T-cell (primary cell): ENCODE measurements at places on chromosomes 12 and 14.
A peak's percentile ranks its signal among the peaks of the same experiment; 100 is the strongest.

DNA sequence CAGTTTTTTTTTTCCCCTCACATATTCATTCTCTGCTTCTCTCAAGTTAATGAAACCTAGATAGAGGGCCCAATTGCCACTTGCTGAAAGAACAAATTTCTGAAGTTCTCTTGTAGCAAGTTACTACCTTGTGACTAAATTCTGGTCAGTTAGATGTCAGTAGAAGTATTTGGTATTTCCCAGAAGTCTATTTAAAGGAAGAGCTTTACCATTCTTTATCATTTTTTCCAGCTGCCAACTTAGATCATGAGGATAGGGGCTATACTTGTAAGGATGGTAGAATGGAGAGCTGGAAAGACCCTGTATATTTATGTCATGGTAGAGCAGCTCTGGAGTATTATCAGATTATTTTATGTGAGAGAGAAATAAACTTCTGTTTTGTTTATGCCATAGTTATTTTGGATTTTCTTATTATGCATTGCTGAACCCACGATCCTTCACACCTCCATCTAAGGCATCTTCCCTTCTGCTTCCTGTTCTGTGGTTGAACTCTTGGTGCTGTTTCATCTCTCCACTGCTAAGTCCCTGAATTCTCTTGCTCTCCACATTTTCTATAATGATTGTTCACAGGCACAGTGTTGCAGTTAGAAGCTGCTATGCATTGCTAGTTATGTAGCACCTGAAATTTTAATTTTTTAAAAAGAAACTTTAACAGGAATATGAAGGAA is 25.9 kb downstream of the FUT8 start:
- H3K27ac ChIP-seq, result no peak overlapping the region
- H3K4me3 ChIP-seq, result no peak overlapping the region
- DNase-seq, result no peak
- H3K27me3 ChIP-seq, result no peaks in the 10 kb centered on the region
- peaks cover 10% of the 10 kb centered on the region for H3K4me1 ChIP-seq

DNA sequence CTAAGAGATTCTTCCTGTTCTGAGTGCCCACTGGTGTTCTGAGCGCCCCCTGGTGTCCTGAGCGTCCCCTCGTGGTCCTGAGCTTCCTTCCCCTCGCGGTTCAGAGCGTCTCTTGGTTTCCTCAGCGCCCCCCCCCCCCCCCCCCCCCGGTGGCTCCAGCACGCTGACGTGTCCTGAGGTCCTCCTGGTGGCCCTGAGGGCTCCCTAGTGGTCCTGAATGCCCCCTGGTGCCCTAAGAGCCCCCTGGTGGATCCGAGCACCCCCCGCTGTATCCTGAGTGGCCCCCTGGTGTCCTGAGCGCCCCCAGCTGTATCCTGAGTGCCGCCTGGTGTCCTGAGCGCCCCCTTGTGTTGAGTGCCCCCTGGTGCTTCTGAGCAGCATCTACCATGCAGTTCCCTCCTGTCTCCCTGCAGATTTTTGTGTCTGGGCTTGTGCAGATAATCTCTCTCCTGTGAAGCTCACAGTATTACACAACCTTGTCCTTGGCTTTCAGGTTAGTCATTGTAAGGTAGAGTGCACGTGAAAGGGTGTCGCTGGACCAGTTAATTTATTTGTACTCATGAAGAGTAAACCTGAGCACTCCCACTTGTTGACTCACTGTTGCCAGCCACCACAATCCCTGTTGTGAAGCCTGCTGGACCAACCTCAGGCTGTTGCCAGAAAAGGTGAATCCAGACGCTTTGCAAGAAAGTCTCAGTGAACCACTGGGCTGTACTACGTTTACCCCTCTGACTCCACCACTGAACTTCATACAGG is 1168.4 kb downstream of the TMEM121 start:
- H3K36me3 ChIP-seq, result no peaks in the 10 kb centered on the region
- H3K27ac ChIP-seq, result no peak overlapping the region
- H3K4me1 ChIP-seq, result peaks cover 24% of the 10 kb centered on the region
- H3K27me3 ChIP-seq, result no peaks in the 10 kb centered on the region
- DNase-seq, result peak; percentile 51
- no peak overlapping the region for H3K4me3 ChIP-seq

DNA sequence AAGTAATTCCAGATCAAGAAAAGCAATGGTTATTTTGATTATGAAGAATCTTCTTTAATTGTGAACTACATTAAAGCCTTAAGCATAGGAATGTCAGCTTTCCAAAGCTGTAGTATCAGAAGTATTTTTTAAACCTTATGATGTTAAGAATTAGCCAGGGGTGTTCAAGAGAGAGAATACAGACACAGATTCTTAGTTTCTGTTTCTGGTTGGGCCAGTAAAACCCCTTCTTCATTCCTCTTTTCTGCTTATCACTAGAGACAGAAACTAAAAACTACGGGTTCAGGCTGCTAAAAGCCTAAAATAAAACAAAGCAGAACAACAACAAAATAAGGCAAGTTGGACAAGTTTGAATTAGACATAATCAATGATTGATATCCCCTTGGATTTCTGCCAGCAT is 38.2 kb downstream of the IFT43 start:
- no peak for DNase-seq
- no peaks in the 10 kb centered on the region for H3K4me1 ChIP-seq
- no peaks in the 10 kb centered on the region for H3K36me3 ChIP-seq
- no peak overlapping the region for H3K27ac ChIP-seq
- H3K4me3 ChIP-seq, result no peak overlapping the region

DNA sequence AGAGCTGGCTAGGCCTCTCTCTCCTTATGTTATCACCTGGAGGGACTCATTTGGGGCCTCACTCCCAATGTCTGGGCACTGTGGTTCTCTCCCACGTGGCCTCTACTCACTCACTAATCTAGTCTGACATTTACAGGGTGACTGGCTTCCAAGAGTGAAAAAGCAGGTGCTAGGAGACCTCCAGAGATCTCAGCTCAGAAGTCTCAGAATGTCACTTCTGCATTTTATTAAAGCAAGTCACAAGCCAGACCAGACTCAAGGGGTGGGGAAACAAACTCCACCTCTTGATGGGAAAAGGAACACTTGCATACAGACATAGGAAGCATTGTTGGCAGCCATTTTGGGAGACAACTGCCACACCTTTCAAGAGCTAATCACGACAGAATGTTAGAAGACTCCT is 175.9 kb downstream of the MON2 start:
- no peak overlapping the region for H3K27ac ChIP-seq
- no peak overlapping the region for H3K4me3 ChIP-seq
- DNase-seq, result no peak
- H3K27me3 ChIP-seq, result no peaks in the 10 kb centered on the region
